Fibroblast of lung (primary cell): ENCODE measurements at places on chromosomes 12 and 14. TPM values are rescaled to one million over a fixed set of nuclear protein-coding genes. Genes with fewer than 3 reads are reported as not detected.

DNA sequence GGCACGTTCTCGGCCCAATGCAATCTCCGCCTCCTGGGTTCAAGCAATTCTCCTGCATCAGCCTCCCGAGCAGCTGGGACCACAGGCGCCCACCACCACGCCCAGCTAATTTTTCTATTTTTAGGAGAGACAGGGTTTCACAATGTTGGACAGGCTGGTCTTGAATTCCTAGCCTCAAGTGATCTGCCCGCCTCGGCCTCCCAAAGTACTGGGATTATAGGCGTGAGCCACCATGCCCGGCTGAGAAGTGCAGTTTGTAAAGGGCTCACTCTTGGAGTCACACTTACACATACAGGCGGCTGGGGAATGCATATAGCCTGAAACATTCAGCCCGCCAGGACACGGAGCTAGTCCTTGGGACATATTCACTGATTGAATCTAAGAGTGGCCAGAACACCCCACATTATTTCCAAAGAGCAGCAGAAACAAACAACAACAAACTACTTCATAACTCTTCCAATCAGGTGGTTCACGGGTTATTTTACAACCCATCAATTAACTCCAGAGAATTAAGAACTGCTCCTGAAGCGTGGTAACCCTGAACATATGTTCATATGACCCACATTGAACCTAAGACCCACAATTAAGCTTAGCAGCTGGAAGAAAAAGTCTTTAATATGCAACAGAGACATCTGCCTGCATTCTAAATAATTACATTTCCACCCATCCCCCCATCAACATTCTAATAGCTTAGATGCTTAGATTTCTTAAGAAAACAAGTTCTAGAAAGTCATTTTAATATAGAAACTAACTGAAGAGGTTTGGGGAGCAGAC is 49.2 kb downstream of the SSH1 start:
- DNase-seq, result no peak

DNA sequence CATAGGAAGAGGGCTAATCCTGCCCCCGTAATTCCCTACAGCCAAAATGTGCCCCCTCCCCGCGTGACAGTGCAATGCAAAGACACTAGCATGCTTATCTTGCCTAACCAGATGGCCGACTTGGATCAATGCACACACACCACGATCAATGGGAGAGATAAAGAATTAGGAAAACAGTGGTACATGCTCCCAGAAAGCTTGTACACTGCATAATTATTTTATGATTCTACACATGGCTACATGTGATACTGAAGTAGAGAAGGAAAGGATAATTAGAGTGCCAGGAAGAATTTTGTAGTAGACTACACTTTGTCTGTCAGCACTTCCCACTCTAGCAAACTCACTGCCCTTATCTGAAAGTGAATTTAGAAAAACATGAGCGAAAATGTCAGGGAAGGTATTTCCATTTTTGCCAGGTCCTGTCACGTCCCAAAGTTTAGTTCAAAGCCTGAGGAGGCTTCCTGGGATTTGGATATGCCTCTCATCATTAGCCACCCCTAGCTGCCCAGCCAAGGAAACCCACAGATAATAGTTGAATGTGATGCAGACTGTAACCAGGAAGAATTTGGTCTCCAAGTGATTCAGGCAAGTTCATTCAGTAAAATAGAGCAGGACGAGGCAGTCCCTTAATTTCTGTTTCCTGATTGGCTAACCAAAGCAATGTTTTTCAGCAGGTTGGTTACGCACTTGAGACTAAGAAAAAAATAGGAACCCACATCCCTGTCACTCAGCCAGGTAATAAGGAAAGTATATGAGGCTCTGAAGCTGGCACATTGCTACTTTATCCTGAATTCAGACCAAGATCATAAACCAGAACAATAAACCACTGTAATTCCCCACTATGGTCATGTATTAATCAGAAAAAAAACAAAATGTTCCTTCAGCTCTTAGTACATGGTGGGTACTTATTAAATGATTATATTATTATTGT is 199.6 kb upstream of the OTX2 start:
- DNase-seq, result no peak

DNA sequence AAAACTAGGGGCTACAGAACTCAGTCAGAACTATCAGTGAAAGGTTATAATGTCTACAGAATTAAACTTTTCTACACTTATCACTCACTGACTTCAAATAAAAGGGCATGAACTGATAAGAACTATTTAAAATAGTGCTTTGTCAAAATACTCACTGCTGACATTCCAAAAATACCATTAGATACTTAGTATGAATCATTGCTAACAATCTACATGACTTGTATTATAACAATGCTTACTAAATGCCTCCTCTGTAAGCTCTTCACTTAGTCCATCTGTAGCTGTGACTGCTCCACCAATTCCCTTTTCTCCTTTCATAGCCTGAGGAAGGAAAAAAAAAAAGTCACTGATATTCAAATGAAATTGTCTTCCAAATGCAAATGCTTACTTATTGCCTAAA is 17.0 kb downstream of the NFYB start:
- DNase-seq, result peak; percentile 21

The SYNDIG1L gene
- not detected in 2 replicates for polyA plus RNA-seq

- no peak for DNase-seq
These were observed 851.8 kb downstream of the TMEM121 start for GRCh38 chr14:106378191-106378590.

DNA sequence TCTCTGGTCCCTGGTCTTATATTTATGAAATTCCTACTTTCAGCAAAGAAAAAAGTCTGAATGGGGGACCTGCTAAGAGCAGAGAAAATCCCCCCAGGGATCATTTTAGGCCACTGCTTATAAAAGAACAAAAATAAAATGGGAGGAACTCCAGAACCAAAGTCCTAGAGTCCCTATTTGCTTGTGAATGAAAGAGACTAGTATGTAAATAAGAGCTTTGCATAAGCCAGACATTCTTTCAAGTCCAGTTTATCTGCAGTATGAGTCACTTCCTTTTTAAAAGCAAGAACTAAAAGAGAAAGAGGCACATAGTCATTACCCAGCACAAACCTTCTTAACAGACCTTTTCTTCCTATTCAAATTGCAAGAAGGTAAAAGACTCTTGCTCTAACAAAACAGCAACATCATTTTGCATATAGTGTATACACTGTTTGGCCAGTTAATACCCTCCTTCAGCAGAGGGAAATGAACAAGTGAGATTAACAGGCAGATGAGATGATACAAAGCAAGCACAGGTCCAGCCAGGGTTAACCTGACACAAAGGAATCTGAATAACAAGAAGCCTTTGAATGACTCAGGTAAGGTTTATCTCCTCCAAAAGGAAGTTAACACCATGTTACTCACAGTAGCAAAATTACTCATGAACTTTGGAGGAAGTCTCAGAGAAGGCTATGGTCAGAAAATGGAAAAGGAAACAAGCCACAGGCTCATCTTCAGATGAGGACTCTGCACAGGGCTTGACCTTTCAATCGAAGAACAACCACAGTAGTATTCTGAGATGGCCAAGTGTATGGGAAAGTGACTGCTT is 87.3 kb downstream of the PHLDA1 start:
- DNase-seq, result peak; percentile 88

DNA sequence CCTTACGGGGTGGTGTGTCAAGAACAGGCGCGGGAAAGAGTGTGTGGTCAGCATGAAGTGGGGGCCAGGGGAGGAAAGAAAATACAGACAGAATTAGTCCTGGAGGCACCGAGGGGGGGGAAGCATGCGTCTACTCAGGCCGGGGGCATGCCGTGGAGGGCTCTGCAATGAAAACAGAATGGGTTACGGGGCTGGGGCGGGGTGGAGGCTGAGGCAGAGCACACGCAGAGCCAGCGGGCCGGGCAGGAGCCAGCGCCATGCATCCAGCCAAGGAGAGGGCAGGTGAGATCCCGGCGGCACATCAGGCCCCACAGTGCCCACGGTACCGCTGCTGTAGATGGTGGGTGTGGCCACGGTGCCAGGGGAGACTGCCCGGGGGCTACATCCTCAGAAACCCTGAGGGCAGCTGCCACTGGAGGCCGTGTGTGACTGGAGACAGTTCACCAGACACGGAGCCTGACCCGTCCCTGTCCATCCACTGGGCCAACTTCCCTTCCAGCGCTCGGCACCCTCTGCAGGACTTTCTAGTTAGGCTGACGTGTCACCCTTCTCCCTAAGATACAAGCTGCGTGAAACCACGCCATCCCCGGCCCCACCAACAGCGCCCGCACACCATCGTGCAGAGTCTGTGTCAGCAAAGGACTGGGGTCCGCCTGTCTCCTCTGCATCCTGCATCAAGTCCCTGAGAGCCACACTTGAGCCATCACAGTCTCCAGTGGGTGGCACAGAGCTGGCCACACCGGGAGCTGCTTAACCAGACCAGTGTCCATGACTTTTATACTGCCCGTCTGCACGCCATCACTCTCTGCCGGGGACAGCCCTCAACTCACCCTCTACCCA is 87.4 kb downstream of the PIWIL1 start:
- DNase-seq, result no peak

GRCh38 chr12:91326058-91327027 is 143.7 kb upstream of the DCN start:
- DNase-seq, result peak; percentile 84

GRCh38 chr12:13368431-13368830 is 171.9 kb downstream of the EMP1 start:
- no peak for DNase-seq

DNA sequence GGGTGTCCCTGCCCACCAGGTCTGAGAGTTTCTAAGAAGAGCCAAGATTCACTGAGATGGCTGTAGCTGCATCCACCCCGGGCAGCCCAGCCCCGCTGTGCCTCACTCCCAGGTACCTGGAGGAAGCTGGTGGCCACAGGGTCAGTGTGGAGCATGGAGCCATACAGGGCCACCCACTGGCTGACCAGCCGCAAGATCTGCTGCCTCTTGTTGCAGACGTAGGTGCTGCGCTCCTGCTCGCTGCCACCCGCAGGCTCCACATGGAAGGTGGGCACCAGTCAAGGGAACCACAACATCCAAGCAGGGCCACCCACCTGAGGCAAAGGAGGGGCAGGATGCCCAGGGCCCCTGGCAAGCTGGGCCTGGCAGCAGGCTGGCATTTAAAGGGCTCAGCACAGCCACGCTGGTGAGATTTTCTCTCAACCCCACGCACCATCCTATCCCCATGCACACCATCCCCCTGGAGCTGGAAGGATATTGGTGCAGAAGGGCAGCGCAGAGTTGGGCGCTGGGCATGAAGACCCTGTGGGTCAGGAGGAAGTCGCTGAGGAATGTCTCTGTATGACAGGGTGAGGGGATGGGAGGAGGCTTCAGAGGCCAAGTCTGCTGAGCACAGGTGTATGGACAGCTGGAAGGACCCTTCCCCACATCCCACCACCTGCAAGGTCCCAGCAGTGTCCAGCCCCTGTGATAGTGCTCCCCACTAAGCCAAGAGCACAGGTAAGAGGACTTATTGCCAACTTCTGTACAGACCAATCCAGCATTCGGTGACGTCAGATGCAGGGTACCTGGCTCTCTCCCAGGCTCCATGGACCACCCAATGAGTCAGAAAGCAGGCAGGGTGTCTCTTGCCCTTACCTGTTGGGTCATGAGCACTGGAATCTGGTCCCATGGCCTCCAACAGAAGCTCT is 10.8 kb downstream of the RAPGEF3 start:
- no peak for DNase-seq

GRCh38 chr12:54437243-54437642 is 18.2 kb upstream of the ITGA5 start:
- DNase-seq, result no peak

The KLRB1 gene
- not detected in 2 replicates for polyA plus RNA-seq
